Upper lobe of right lung (tissue), 1 donor: ENCODE measurements at places on chromosomes 5 and 9. TPM values are rescaled to one million over a fixed set of nuclear protein-coding genes. Genes with fewer than 3 reads are reported as not detected.
A peak's percentile ranks its signal among the peaks of the same experiment; 100 is the strongest.

The LRRTM2 gene
- total RNA-seq, result 0.52 TPM

DNA sequence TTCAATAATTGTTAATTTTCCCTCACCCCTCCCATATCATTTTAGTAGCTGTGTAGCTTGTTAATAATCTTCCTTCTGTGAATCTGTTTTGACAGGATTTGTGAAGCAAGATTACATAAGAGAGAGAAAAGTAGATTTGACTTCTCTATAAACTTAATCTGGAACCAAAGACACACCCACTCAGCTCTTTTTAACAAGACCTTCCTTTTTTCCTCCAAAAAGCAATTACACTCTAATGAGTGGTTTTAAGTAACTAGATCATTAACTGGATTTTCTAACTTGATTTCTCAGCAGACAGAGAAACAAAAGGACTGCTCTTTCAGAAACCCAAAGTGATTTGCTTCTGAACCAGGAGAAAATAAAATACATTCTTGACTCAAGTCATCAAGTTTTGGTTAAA, 21.9 kb downstream of the RFK start:
- DNase-seq, result no peak

GRCh38 chr5:31211098-31211497, 17.6 kb downstream of the CDH6 start:
- DNase-seq, result no peak

DNA sequence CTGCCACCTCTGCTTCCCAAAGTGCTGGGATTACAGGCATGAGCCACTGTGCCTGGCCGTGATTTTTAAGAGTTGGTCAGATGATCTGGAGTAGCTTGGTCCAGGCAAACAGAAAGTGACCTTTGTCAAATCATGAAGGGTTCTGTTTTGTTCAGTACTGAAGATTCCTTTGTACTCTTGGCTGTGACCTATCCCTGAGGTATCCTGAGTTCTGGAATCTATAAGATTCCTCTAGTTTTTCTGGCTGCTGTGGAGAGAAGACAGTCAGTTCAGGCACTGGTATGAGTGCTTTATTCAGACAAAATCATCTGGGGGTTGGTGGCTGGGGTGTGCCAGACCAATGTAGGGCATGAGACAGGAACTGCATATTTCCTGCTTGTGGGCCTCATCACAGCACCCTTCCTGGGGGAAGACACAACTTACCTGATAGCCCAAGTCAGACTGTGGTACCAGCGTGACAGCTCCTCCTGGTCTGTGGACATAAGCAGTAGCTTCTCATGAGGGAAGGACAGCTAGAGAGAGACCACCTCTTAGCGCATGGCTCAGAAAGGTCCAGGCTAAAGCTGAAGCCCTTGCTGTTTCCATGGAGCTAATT, 3.1 kb downstream of the ARHGEF39 start:
- no peak for DNase-seq

- peak; percentile 52 for DNase-seq
These were observed 104.0 kb downstream of the RGS3 start for GRCh38 chr9:113567361-113568080.

The CDKN2AIPNL gene
- total RNA-seq, result 16.5 TPM

- DNase-seq, result no peak
These were observed 648.0 kb downstream of the IRX1 start for GRCh38 chr5:4243479-4244264.

GRCh38 chr5:153863951-153864350, 174.8 kb downstream of the FAM114A2 start:
- DNase-seq, result no peak

GRCh38 chr5:88820581-88820980, 62.4 kb downstream of the MEF2C start:
- DNase-seq, result no peak

The NPR3 gene
- 87.2 TPM for total RNA-seq

- DNase-seq, result no peak
These were observed 12.0 kb downstream of the LRRC26 start for GRCh38 chr9:137157618-137158415.

GRCh38 chr9:31574006-31574765, 810.3 kb upstream of the ACO1 start:
- no peak for DNase-seq

The CHSY3 gene
- 5.7 TPM for total RNA-seq

GRCh38 chr9:128048663-128049062, 18.5 kb downstream of the NAIF1 start:
- DNase-seq, result no peak

DNA sequence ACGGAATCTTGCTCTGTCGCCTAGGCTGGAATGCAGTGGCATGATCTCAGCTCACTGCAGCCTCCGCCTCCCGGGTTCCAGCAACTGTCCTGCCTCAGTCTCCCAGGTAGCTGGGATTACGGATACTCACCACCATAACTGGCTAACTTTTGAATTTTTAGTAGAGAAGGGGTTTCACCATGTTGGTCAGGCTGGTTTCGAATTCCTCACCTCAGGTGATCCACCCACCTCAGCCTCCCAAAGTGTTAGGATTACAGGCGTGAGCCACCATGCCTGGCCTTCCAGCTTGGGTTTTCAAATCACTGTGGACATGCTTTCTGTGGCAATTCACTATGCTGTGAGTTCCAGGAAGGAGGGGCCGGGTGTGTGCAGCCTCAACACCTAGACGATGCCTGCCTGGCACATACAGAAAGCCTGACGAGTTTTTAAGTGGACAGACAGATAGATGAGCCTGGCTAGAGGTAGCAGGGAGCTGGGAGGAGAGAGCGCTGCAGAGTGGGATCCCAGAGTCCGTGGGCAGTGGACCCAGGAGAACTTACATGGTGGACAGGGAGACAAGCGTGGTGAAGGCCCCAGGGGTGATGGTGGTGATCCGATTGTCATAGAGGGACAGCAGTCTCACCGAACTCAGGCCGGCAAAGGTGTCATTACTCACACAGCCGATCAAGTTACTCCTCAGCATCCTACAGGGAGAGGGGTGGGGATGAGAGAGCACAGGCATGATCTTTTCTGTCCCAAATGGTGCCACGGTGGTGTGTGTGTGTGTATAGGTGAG, 173.4 kb upstream of the PANK3 start:
- no peak for DNase-seq

The NEUROG1 gene
- not detected for total RNA-seq

- no peak for DNase-seq
These were observed 100.3 kb upstream of the LMX1B start for GRCh38 chr9:126513159-126514036.

DNA sequence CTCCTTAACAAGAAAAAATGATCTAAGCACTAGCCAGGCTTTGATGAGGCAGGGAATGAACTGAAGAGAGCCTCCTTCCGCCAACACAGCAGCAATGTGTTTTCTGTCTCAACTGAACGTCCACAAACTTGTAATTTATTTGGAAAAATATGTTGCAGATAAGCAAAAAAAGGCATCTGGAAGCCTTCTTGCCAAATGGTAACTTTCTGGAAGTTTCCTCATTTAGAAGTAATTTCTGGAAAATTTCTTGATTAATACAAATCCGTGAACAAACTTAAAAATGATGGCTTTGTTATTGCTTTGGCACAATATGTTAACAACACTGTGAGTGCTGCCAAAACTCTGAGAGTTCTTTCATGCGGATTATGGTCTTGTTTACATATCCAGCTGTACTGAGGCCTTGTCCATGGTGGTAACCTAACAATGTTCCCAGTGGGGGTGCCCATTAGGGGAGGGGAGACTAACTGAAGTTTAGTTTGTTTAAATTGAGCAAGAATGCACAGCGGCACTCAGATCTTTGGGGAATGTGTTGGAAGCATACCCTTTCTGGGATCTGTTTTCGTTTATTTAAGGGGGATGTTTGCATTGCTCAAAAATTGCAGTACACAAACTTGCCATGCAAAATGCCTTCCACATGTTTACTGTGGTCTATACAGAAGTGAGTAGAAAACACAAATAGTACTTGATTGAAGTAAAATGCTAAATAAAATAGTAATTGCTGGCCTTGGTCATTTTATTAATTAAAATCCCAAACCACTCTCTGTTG, 334.7 kb downstream of the NR2F1-AS1 start:
- DNase-seq, result no peak

DNA sequence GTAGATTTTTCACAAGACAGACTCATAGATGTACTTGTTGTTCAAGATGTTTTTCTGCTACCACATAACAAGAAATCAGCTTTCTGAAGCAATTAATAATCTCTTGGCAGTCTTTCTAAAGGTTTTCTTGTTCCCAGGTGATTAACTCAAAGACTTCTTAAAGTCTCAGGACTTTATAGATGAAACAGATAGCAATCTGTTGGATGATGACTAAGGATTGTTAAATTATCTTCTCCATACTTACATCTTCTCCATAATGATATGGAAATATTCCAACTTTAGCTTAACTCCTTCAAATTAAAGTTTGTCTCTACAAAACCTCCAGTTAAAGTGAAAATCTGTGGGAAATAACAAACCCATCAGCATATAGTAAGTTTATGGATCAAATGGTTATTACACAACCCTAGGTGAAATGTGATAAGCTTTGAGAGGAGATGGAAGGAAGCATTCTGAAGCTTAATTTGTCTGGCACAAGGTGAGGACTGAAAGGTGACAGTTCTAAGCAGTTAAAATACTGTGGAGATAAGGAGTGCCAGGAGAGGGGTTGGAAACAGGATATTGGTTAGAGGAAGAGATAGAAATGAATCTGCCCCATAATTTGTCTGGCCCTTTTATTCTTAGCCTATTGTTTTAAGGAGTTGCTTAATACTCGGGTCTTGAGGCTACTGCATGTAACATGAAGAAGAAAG, 326.7 kb downstream of the ADGRV1 start:
- DNase-seq, result no peak

DNA sequence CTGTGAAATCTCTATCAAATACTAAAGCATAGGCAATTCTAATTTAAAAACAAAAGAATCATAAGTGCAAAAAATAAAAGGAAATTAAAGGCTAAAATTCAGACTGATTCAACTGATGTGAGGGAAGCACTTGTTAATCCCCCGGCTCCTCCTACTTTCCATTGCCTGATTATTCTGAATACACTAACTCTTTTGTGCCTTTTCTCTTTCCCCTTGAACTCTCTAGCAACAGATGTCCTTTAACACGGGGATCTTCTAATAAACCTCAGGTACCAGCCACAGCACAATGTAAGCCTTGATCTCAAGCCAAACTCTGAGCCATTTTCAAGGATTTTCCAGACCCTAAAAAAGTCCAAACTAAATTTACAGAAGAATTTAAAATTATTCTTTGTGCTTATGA, 61.5 kb downstream of the KCNV2 start:
- no peak for DNase-seq

DNA sequence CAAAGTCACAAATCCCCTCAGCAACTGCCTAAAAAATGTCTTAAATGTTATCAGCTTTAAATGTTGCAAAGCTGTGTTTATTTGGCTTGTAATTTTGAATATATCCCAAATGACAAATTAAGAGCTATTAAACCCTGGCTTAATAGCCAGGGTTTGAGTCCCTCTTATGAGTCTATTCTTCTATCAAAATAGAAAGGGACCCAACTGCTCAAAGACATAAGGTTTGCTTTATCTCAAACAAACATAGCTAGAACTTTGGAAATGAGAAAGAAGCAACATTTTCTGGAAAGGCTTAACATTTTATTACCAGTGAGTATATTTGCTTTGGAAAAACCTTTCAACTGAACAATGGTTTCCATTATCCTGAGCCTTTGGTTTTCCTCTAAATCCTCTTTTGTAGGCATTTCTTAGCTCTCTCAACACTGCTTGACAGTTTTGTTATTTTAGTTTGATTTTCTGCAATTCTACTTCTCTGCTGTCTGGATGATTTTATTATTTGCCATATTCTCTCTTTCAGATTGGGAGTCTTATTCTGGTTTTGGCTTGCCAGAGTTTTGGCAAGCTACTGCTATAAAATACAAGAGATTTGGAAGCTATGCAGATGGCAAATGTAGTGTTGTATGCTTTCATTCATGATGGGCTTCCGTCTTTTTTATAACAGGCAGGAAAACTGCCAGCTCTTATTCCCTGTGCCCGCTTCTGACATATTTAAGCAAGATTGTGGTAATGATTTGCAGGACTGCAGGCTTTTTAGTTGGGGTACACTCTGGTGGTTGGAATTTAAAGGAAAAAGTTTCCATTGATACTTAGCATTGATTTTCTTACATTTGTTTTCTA, 734.9 kb downstream of the DTWD2 start:
- no peak for DNase-seq

DNA sequence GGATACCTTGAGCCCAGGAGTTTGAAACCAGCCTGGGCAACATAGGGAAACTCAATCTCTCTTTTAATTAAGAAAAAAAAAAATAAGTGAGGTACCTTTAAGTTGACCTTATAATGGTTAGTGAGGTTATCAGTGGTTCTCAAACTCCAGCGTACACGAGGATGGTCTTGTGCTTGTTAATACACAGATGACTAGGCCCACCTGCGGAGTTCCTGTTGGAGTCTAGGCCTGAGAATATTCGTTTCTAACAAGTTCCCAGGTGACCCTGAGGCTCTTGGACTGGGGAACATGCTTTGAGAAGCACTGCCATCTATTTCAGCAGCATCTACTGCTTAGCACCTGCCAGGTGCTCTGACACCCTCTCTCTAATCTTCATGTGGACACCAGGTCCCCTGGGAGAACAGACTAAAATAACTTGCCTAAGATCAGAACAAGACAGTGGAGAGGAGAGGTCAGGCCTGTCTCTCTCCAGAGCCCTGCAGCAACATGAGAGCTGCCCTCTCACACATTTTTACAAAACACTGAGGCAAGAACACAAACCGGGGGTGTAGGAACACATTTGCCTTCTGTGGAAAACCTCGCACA, 24.6 kb downstream of the TLE1 start:
- no peak for DNase-seq

DNA sequence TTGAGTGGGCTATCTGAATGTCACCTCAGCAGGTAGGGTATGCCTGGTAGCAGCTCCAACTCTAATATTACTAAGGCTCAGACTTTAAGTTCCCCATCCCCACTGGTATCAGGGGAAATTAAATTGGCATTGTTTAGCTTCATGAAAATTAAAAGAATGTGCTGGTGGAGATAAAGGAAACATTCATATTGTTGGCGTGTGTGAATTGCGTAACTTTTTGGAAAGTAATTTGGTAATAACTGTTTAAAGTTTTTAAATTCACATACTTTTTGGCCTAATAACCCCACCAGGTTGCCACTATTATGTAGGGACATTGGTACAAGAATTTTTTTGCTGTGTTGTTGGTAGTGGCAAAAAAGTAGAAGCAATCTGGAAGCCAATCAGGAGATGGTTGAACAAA, 29.4 kb downstream of the TNPO1 start:
- no peak for DNase-seq

The ZFP37 gene
- total RNA-seq, result 2.4 TPM

GRCh38 chr5:130166839-130167490, 262.7 kb downstream of the CHSY3 start:
- DNase-seq, result no peak

The PCDHB11 gene
- 2.0 TPM for total RNA-seq

The TOR4A gene
- 27.4 TPM for total RNA-seq

GRCh38 chr5:91707521-91707841, 324.4 kb upstream of the ARRDC3 start:
- no peak for DNase-seq

GRCh38 chr9:27765266-27766072, 192.2 kb upstream of the C9orf72 start:
- DNase-seq, result no peak

- no peak for DNase-seq
These were observed 4.6 kb downstream of the RALGPS1 start for GRCh38 chr9:126919193-126919592.
